Effector CD4-positive, alpha-beta T cell (primary cell): ENCODE measurements at places on chromosomes 7 and 10.

DNA sequence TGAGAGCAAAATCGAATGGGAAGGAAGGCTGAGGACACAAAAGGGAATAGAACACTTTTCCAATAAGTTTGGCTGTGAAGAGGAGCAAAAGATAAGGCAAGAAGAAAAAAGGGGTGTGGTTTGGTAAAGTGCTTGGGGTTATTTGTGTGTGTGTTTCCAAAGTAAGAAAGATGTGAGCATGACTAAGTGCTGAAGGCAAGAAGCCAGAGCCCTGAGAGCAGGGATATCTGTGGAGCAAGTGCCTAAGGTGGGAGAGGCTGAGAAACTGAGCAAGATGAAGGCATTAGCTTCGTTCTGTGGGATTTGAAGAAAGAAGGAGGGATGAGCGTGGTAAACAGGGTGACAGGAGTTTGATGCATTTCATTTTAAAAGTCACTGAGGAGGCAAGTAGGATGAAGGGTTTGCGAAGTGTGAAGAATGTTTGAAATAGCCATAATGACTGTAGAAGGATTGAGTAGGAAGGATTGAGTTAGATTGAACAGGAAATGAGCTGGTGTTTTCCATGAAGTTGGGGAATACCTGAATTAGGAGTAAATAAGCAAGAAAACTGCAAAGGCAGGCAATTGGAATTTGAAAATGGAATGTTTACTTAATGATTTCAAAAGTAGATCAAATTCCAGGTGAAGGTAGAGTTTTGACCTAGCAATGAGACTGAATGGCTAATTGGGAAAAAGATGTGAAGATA is 19.9 kb upstream of the SP4 start:
- no peak for DNase-seq

DNA sequence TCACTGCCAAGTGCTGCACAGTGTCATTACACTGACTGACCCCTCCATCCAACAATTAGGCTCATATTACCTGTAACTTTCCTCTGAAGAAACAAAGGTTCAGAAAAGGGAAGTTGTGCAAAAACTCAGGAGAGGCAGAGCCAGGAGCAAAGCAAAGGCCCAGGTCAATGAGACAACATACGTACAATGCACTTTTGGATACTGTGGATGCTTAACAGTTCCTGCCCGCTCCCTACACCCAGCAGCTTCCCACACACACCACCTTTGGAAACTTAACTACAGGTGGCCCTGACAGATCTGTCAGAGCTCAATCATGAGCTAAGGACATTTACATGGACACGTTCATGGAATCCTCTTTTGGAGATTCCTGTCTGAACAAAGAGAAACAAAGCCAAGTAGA is 515.9 kb downstream of the GRID1 start:
- DNase-seq = no peak

DNA sequence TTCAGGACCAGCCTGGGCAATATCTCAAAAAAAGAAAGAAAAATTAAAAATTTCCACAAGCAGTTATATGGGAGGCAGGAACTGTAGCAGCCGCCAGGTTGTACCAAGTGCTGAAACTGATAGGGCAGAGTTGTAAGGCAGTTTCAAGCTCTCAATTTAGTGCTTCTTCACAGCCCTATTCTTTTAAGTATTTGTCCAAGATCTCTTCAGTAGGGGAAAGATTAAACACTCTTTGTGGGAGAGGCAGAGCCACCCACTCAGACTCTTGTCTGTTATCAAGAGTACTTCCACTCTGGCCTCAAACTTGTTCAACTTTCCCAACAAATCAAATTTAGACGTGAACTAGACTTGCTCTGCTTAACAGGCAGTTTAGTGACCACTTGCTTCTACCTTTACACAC is 228.7 kb downstream of the REEP3 start:
- DNase-seq = no peak

DNA sequence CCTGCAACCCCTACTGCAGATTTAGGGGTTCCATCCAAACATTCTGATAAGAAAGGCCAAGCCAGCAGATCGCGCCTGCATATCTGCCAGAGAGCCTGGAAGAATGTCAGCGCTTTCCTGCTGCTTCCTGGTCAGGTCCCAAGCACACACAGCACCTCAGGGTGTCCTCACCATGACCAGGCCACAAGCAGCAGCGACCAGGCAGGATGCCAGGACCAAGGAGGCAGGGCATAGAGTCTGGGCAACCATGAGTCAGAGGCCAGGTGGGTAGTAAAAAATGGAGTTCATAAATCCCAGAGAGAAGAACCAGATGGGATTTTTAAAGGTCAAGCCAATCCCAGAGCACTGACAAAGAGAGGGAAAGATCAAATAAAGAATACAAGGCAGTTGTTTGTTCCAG is 5.5 kb upstream of the FAM131B start:
- DNase-seq = no peak

- DNase-seq = no peak
Measured at GRCh38 chr7:64581926-64582894, 19.3 kb upstream of the ZNF680 start.
